Right kidney (tissue), 9 donors: ENCODE measurements at places on chromosomes 1 and 21.

DNA sequence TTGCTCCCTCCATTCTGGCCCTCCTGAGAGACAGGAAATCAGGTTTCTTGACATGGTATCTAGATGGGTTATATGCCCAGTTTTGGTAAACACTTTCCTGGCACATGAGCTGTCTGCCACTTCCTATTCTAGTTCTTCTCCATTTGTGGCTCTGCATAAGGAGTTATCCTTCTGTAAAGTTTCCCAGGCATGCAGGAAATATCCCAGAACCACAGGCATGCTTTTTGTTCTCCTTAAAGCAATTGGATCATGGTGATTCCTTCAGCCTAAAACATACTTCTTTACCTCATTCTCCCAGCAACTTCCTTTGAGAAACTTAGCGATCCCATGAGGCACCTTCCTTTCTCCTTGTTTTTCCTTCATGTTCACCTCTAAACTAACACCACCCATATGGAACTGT is 199.8 kb downstream of the CRB1 start:
- no peak for DNase-seq

DNA sequence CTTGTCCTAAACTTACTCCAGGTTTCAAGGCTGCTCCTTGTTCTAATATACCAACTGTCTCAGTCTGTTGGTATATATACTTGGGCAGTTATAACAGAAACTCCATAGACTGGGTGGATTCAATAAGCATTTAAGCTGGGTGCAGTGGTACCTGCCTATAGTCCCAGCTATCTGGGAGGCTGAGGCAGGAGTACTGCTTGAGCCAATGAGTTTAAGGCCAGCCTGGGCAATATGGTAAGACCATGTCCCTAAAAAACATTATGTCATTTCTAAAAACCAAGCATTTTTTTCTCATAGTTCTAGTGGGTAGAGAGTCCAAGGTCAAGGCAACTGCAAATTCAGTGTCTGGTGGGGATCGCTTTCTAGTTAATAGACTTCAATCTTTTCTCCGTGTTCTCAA is 17.4 kb upstream of the CR1L start:
- DNase-seq: no peak

GRCh38 chr1:59484096-59484495 is 187.2 kb downstream of the FGGY start:
- no peak for DNase-seq

DNA sequence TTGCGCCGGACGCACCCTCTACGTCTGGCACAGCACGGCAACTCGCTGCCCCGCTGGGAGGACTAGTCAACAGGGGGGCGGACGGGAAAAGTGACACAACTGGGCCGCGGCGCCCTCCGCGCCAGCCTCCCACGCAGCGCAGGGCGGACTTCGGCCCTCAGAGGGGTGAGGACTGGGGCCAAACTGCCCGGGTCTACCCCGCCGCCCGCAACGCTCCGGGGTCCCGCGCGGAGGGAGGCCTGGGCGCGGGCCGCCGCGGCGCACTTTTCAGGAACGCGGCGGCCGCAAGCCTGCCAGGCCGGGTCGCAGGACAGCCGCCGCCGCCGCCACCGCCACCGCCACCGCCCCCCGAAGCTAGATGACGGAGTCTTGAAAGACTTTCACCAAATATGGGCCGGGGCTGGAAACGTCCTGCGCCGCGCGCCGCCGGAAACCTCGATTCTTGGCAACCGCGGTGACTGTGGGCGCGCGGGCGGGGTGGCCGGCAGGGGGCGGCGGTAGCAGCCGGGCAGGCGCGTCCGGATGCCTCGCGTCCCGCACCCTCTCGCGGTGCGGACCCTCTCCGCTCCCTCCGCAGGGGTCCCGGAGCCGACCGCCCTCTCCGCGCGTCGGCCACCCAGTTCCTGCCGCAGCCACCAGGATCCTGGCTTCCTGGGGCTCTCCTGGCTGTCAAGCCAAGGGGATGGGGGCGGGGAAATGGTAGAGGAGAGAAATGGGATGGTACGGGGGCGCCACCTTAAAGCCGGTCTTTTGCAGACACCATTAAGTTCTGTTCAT is 3.7 kb upstream of the CCN1 start:
- DNase-seq: peak; percentile 91

DNA sequence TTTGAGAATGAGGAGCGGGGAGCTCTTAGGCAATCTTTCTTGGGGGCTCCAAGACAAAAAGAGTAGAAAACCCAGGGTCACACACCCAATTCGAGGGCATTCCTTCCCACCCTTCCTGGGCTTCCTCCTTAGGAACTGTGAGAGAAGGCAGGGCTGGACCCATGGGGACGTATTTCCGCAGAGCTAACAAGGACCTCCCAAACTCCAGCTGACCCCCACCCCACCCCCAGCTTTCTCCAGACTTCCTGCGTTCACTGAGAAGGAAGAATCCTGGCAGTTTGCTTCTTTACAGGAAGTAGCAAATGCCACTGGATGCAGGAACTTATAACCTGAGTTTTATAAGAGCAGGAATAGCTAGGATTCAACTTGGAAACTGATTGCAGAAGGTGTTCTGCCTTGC is 2.7 kb upstream of the LHX9 start:
- DNase-seq: no peak

GRCh38 chr1:9912264-9912936 is 2.3 kb upstream of the CTNNBIP1 start:
- DNase-seq: no peak

DNA sequence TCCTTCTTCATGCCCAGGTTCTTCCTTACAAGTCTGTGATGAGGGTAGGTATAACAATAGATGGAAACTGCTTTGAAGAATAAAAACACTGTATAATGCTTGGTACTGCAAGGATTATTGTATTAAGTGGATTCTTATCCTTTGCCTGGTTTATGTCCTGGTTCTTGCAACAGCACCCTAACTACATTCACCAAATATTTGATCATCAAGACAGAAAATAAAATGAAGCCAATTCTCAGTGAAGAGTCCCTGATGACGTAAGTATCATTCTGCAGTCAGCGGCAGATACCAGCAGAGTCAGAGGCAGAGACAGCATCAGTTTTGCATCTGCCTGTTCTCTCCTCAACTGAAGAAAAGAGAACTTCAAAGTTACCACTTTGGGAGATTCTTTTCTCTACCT is 19.7 kb downstream of the ARHGEF11 start:
- no peak for DNase-seq

DNA sequence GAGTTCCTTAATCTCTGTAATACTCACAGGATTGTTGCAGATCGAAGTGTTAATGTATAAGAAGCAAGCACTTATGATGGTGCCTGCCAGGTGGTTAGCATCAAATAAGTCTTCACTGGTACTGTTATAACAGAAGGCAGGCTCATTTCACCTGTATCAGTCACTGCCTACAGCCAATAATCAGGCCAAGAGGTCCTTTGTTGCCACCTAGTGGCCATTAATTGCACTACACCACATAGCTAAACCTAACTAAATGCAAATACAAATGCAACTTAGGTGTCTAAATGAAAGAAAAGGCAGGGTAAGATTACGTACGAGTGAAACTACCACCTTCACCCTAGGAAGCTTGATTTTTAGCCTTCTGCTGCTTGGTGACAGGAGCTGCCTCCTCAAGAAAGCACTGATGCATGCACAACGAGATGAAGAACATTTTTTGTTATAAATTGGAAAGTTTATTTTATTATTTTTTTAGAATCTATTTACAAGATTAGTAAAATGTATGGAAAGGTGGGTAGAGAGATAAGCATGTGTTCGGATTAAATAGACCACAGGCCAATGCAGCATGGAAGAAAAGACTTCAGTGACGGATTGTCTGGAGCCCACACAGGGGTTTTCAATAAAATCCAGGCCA is 334.8 kb upstream of the CAMK1G start:
- DNase-seq: peak; percentile 21

DNA sequence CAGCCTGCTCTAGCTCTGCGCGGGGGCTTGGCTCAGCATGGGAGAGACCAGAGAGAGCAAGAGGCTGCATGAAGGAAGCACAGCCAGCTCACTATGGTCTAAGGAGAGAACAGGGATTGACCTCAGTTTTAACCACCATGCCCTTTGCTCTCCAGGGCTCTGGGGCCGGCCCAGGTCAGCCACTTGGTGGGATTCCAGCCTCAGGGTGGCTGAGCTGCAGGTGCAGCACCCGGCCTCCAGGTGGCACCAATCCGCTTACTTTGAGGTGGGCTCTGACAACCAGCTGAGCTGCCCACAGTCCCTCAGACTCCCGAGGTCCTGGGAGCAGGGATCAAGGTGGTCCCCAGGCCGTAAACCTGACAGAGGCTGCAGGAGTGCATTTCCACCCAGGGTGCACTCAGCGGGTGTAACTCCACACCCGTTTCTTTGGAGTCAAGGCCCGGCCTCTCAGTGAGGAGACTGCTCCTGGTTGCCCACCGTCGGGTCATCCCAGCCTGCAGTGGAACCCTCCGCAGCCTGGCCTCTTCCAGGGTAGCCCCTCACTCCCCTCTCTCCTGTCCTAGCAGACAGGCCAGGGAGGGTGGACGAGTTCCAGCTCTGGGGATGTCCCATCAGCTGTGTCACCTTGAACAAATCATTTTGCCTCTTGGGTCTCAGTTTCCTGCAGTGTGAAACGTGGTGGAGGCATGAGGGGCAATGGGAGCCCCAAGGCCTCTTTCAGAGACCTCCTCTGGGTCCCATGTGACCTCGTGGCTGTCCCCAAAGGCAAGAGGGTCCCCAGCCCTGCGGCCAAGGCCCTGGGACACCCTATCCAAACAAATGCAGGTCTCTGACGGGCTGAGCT is 607 bp upstream of the LGR6 start:
- peak; percentile 67 for DNase-seq

- DNase-seq: no peak
Measured at GRCh38 chr1:13797397-13797796, 97.4 kb downstream of the PRDM2 start.

GRCh38 chr1:161351482-161351881 is 16.2 kb downstream of the CFAP126 start:
- DNase-seq: no peak

- DNase-seq: no peak
Measured at GRCh38 chr1:119815361-119815760, 4.1 kb upstream of the REG4 start.
